ENCODE measurements at places on chromosomes 12 and 14.

DNA sequence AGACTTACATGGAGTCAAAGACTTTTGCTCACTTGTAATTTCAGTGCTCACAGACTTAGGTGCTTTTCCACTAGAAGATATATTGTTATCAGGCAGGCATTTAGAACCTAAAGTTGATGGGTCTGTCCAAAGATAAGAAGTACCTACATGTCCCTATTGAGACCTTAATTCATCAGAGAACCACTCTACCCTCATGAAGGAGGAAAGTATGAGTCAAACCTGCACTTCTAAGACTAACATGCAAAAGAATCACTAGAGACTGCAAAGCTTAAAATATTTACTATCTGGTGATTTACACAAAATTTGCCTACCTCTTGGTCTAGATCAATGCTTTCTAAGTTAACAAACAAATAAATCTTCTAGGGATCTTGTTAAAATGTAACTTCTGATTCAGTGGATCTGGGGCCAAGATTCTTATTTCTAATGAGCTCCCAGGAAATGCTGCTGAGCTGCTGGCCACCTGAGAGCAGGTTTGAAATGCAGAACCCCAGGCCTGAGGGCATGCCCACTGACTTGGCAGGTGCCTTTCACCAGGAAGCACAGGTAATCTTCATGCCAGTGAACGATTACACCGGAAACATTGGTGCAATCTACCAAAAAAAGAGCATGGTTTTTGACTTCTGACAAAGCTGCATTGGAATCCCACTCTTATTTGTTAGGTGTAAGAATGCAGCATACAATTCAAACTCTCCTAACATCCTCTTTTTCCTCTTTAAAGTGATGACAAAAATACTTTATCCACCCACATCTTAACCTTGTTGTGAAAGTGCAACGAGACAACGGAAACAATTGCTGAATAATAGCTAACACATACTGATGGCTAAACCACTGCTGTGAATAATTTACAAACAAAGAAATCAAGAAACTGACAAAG lies 214.2 kb downstream of the ADAMTS20 start:
- no peak for DNase-seq

GRCh38 chr12:132040906-132041606 lies 91.3 kb downstream of the EP400 start:
- DNase-seq: no peak

- DNase-seq: no peak
These were observed 34.5 kb downstream of the USP44 start for GRCh38 chr12:95516757-95517156.

- no peak for DNase-seq
These were observed 1.8 kb downstream of the IGF1 start for GRCh38 chr12:102478405-102479098.

GRCh38 chr12:130537655-130538054 lies 178.4 kb downstream of the RIMBP2 start:
- no peak for DNase-seq

GRCh38 chr12:24814379-24815113 lies 134.4 kb downstream of the BCAT1 start:
- DNase-seq: no peak

DNA sequence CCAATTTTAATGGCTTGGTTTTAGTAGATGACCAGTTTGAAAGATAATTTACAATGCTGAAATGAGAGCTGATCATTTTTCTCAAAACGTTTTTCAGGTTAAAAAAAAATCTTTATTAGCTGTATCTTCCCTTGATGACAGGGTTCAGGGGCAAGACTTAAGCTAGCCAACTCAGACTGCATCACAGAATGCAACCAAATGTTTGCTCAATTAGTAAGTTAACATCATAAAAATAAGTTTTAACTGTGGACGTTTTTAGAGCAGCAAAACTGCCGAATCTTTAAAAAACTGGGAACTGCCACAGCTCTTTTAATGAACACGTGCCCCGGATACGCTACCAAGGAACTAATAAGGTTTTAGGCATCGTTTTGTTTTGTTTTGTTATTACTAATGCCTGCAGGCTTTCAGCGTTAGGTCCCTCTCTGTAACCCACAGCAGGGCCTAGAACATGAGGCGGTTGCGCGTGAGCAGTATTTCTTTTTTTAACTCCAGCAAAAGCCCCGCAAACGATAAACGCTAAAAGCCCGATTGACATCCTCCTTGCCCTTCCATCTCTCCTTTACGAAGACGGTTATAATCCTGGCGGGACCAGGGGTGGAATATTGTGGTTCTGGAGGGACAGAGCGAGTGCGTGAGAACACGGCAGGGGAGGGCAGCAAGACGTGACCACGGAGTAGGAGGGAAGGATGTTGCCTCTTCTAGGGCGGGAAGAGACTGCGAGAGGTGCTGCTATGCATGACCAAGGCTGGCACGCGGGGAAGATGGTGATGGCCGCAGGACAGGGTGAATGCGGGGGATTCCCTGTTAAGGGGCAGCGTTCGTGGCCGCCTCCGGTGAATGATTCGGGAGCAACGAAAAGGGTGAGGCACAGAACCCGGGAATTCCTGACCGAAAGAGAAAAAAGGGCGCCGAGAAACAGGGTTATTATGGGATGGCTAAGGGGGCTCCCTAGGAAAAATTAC lies 652 bp downstream of the SUPT16H start:
- peak; percentile 32 for DNase-seq

- no peak for DNase-seq
These were observed 369.8 kb upstream of the GARIN6 start for GRCh38 chr12:99277591-99278379.

- DNase-seq: no peak
These were observed 19.6 kb downstream of the PELI2 start for GRCh38 chr14:56137849-56138248.

DNA sequence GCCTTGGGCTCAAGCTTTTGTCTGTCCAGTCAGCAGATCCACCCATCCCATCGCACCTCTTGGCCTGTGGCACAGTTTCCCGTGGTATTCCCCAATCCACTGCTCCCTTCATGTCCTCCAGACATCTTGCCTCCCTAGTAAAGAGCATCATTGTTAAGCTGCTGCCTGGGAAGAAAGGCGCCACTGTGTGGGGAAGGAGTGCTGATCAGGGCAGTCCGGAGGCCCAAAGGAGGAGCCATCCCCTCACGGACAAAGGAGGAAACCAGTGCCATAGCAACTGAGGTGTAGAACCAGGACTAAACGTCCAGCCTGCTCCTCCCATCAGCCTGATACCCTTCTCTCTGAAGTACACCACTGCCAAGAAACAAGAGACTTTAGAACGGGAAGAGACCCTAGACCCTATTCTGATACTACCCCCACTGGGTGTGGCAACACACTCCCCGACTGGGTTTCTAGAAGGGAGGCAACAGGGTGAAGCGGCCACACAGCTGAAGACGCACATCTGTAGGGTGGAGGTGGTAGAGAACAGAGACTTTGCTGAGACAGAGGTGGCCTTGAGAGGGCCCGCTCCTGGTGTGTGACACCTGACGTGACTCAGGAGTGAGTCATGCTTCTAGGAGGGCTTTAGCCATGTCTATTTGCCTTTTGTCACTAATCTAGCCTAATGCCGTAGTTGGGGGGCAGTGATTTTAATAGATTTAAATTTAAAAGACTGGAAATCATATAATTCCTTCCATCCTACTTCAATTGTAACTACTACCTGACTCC lies 185.0 kb downstream of the DPF3 start:
- DNase-seq: no peak

DNA sequence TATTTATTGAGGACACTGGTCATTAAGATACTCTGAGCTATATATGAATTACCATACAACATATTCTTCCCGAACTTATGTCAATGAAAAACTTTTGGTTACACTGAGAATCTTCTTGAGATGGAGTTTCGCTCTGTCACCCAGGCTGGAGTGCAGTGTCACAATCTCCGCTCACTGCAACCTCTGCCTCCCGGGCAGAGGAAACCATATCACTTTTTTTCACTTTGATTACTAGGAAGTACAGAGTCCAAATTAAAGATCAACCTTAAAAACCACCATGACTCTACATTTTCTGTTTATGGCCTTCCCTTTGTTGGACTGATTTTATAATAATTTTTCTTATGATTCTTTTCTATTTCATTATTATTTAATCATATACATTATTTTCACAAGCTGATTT lies 336.5 kb downstream of the FSCB start:
- DNase-seq: no peak

DNA sequence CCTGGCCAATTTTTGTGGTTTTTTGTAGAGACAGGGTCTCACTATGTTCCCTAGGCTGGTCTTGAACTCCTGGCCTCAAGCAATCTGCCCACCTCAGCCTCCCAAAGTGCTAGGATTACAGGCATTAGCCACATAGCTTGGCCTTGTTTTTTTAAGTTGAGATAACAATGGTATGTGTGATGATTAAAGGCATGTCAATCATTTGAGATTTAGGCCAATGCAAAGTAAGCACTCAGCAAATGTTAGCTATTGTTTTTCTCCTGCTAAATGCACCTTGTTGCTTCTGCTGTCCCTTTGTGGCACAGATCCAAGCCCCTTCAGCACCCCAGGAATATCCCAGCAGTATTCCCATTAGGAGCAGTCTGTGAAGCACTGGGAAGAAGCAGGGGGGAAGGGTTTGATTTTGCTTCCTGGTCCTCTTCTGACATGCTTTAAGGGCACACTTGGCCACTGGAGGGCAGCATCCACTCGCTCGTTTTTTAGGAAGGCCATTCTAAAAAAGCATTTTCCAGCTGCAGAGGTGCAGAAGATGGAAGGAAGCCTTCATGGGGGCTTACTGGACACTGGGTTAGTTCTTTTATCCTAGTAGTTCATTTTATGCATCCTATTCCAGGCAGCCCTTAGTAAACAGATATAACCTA lies 70.2 kb upstream of the ZFP36L1 start:
- DNase-seq: peak; percentile 41

GRCh38 chr12:70197345-70197744 lies 45.9 kb upstream of the CNOT2 start:
- no peak for DNase-seq

- DNase-seq: no peak
These were observed 12.5 kb upstream of the TNFAIP2 start for GRCh38 chr14:103110681-103111231.

DNA sequence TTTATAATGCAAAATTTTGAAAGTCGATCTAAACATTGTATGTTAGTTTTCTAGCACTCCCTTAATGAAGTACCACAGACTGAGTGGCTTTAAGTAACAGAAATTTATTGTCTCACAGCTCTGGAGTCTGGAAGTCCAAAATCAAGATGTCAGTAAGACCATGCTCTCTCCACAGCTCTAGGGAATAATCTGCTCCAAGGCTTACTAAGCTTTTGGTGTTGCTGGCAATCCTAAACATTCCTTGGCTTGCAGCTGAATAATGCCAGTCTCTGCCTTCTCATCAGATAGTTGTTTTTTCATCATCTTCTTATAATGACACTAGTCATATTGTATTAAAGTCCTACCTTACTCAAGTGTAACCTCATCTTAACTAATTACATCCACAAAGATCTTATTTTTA lies 102.2 kb downstream of the RASSF9 start:
- DNase-seq: no peak

GRCh38 chr14:68309616-68310015 lies 483.3 kb downstream of the ZFP36L1 start:
- no peak for DNase-seq

GRCh38 chr12:55142669-55143565 lies 16.7 kb downstream of the OR9K2 start:
- DNase-seq: peak; percentile 39

DNA sequence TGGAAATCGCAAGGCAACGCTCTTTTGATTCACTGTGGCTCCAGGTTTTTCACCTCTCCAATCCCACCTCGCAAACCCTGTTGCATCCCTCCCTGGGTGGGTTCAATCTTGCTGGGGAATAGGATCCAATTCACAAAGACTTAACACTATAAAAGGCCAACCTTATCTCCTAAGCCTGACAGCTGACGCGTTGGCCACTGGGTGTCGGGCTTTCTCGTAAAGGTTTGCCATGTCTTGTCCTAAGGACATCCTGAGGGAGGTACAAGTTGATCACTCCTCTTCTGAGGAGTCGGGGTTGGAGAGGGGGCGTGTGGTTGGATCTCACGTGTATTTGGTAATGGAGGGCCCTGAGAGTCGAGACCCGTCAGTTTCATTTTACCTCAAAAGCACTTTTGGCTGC lies 112.6 kb upstream of the FZD10 start:
- no peak for DNase-seq

- no peak for DNase-seq
These were observed 902 bp downstream of the ABCD2 start for GRCh38 chr12:39618701-39619100.

DNA sequence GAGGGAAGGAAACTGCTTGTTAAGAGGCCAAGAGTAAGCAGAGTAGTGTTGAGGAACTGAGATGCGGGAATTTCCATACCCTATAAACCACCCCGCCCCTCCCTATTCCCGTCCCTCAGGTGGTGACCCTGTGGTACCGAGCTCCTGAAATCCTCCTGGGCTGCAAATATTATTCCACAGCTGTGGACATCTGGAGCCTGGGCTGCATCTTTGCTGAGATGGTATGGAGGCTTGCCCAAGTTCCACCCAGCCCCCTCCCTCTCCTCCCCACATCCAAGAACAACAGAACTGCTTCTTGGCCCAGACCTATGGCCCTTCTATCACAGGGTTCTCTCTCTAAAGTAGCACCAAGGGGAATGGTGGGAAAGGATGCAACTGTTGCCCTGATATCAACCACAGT lies 2.7 kb downstream of the CDK2 start:
- DNase-seq: no peak
